ENCODE measurements at places on chromosomes 11 and 22. TPM values are rescaled to one million over a fixed set of nuclear protein-coding genes. Genes with fewer than 3 reads are reported as not detected.

The DEUP1 gene
- not detected for total RNA-seq

The UCP3 gene
- total RNA-seq: 3.7 TPM

The TEX12 gene
- 0.82 TPM for total RNA-seq

The MYRF gene
- 0.31 TPM for total RNA-seq

The ISX gene
- total RNA-seq: not detected

The LARGE1 gene
- 0.14 TPM for total RNA-seq

The PKNOX2 gene
- total RNA-seq: not detected

The SERHL2 gene
- total RNA-seq: 0.69 TPM

The SLC43A3 gene
- total RNA-seq: 6.9 TPM

The GDPD4 gene
- total RNA-seq: not detected

The RFPL3 gene
- not detected for total RNA-seq

The CRACR2B gene
- not detected for total RNA-seq

The NAALAD2 gene
- total RNA-seq: not detected

The JAML gene
- total RNA-seq: 30.3 TPM

The SCGB1D2 gene
- not detected for total RNA-seq
